ENCODE measurements at places on chromosomes 7 and 10.

GRCh38 chr10:102988404-102989314 lies 70.6 kb downstream of the CNNM2 start:
- DNase-seq: no peak

DNA sequence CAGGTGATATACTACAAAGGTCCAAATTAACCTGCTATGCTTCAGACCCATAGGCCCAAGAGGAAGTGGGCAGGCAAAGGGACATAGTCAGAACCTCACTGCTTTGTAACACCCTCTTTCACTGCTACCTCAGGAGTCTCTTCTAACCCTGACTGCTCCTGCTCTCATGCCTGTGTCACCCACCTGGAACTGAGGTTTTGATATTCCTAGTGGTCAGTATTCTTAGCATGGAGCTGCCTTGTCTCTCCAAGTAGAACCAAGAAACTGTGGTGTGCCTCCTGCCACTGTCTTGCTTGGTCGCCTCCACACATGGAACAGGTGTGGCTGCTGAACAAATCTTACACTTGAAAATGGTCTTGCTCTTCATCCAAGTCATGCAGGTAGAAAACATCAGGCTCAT lies 677.5 kb downstream of the XPNPEP1 start:
- DNase-seq: no peak

GRCh38 chr7:90816511-90817142 lies 220.5 kb downstream of the CDK14 start:
- DNase-seq: no peak

- no peak for DNase-seq
These were observed 354.1 kb upstream of the CELF2 start for GRCh38 chr10:10663622-10664021.

DNA sequence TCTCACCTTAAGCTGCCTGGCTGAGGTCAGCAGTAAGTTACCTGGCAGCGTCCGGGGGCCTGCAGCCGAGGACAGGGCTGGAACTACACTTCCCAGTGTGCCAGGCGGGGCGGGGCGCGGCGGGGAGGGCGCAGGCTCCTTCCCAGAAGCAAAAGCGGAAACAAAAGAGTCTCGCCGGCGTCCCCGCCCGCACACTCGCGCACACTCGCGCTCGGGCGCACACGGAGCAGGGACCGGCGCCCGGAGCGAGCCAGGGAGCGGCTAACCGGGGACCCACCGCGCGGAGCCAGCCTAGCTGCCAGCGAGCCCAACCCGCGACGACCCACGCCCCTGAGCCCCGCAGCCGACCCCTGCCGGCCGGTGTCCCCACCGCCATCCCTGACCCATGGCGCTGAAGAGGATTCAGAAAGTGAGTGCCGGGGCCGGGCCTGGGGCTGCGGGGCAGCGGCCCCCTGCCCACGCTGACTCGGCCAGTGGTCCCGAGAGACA lies at the start of gene UBE2D1:
UBE2D1 (plus strand) TSS at position 190 of the 489 bp plus-strand sequence; CDS start at position 386, 196 bp downstream.
- peak; percentile 27 for DNase-seq
